ENCODE measurements at places on chromosomes 3 and 15.

GRCh38 chr15:49627407-49627877, 6.6 kb downstream of the DTWD1 start:
- H3K36me3 ChIP-seq = peaks cover 4% of the 10 kb centered on the region
- peaks cover 21% of the 10 kb centered on the region for H3K4me1 ChIP-seq
- no peak overlapping the region for H3K4me3 ChIP-seq
- H3K27ac ChIP-seq = no peak overlapping the region

DNA sequence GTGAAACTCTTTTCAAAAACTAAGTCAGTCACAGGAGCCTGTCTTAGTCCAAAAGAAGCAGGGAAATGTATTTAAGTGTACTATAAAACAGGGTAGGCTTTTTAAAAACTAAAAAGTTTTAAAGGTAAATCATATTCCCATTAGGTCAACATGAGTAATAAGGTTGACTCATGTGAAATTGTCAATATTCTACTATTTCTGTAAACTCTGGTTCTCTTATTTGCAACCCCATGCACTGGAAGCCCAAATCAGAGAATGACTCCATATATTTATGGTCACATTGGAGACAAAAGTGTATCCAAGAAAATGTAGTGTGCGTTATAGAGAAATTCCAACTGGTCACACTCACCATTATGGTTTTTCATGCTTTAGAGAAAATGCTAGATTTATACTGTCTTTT, 600.3 kb upstream of the TGFBR2 start:
- no peaks in the 10 kb centered on the region for H3K27me3 ChIP-seq
- no peak overlapping the region for H3K27ac ChIP-seq
- DNase-seq = no peak
- H3K4me3 ChIP-seq = no peak overlapping the region
- H3K4me1 ChIP-seq = peaks cover 13% of the 10 kb centered on the region
- H3K36me3 ChIP-seq = no peaks in the 10 kb centered on the region

DNA sequence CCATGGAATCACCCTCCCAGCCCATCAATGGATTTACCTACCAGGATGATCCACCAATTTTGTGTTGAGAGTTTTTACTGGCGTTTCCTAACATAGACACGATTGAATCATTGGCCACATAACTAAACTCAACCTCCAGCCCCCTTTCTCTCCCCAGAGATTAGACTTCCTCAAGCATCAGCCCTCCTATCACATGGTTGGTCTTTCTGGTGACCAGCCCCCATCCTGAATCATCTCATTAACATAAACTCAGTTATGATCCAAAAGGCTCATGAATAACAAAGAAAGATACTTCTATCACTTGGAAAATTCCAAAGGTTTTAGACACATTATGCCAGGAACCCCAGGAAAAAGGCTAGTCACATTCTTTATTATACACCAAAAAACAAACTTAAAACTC, 21.2 kb downstream of the PRKAR2A start:
- H3K27me3 ChIP-seq = no peaks in the 10 kb centered on the region
- DNase-seq = no peak
- H3K4me3 ChIP-seq = no peak overlapping the region

- no peak for DNase-seq
- no peaks in the 10 kb centered on the region for H3K4me1 ChIP-seq
- no peak overlapping the region for H3K4me3 ChIP-seq
- H3K36me3 ChIP-seq = no peaks in the 10 kb centered on the region
- peaks cover 7% of the 10 kb centered on the region for H3K27me3 ChIP-seq
- no peak overlapping the region for H3K27ac ChIP-seq
These were observed 203.6 kb upstream of the WNT5A start for GRCh38 chr3:55690726-55691125.

DNA sequence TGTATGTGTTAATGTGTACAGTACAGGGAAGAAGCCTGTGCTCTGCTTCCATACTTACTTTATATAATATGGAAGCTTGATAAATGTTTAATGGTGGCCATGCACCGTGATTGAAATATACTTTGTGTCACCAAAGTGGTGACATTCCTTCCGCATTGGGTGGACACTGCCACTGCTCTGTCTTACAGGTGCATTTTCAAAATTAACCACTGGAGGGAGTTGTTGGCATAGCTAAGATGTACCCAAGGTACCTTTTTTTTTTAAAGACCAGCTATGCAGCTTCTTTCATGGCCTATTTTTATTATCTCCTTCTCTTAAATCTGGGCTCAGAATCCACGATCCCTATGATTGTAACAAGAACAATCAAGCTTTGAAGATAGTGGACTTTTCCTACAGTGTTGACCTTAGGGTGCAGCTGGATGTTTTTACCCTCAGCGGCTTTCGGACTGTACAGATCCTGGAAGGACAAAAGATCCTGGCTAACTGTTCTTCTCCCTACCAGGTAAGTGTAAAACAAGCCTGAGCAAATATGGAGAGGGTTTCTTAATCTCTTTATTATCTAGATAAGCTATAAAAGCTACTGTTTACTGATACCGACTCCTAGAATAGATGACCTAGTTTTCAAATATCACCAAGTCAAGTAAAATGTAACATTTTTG, 21.6 kb upstream of the PAK6 start:
- no peak overlapping the region for H3K4me3 ChIP-seq
- H3K27ac ChIP-seq = no peak overlapping the region
- no peaks in the 10 kb centered on the region for H3K27me3 ChIP-seq
- H3K4me1 ChIP-seq = no peaks in the 10 kb centered on the region

GRCh38 chr3:46871222-46871621, 6.3 kb upstream of the PTH1R start:
- peaks cover 12% of the 10 kb centered on the region for H3K4me1 ChIP-seq
- H3K36me3 ChIP-seq = no peaks in the 10 kb centered on the region
- no peak overlapping the region for H3K4me3 ChIP-seq

GRCh38 chr15:97547381-97547780, 413.1 kb upstream of the ARRDC4 start:
- no peaks in the 10 kb centered on the region for H3K27me3 ChIP-seq
- no peak for DNase-seq
- no peak overlapping the region for H3K4me3 ChIP-seq
- no peak overlapping the region for H3K27ac ChIP-seq
- H3K36me3 ChIP-seq = no peaks in the 10 kb centered on the region

GRCh38 chr15:58521293-58521991, 89.7 kb downstream of the LIPC start:
- DNase-seq = no peak
- H3K27ac ChIP-seq = no peak overlapping the region
- peaks cover 42% of the 10 kb centered on the region for H3K4me1 ChIP-seq
- no peak overlapping the region for H3K4me3 ChIP-seq
- H3K36me3 ChIP-seq = peaks cover 8% of the 10 kb centered on the region
- no peaks in the 10 kb centered on the region for H3K27me3 ChIP-seq

DNA sequence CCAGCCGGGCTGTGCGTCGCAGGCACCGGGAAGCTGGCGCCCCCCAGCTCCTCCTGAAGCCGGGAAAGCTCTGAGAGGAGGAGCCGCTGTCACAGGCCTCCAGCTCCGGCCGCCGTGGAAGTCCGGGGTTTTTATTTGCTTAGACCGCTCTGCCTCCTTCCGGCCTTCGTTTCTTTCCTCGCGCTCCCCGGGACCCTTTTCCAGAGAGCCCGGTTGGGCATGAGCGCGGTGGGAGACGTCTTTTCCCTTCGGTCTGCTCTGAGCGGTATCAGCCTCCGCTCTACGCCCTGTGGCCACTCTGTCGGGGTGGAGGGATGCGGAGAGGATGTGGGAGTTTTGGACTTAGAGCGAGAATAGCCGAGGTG, 559 bp downstream of the SENP5 start:
- peak; percentile 39 for DNase-seq
- H3K4me3 ChIP-seq = peak overlapping the region; percentile 91
- H3K27me3 ChIP-seq = no peaks in the 10 kb centered on the region
- H3K4me1 ChIP-seq = peaks cover 19% of the 10 kb centered on the region
- peak overlapping the region; percentile 96 for H3K27ac ChIP-seq

GRCh38 chr3:73718326-73719110, 93.8 kb upstream of the PDZRN3 start:
- no peak overlapping the region for H3K27ac ChIP-seq
- no peak for DNase-seq
- no peaks in the 10 kb centered on the region for H3K27me3 ChIP-seq
- no peak overlapping the region for H3K4me3 ChIP-seq

DNA sequence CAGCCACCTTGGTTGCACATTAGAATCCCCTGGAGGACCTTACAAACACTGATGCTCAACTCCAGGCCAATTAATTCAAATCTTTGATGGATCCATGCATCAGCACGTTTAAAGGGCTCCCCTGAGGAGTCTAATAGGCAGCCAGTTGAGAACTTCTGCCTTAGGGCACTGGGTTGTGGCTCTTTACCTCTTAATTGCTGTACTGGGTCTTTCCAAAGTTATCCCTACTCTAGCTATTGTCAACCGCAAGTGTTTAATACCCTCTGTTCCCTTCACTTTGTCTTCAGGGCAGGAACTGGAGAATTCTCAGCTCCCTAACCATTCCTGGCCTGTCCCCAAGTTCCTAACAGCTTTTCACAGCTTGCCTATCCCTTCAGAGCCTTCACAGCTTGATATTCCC, 15.0 kb upstream of the FAM174B start:
- no peaks in the 10 kb centered on the region for H3K36me3 ChIP-seq
- H3K27me3 ChIP-seq = peaks cover 40% of the 10 kb centered on the region
- H3K4me3 ChIP-seq = no peak overlapping the region
- H3K27ac ChIP-seq = no peak overlapping the region
- H3K4me1 ChIP-seq = peaks cover under 1% of the 10 kb centered on the region
- no peak for DNase-seq

DNA sequence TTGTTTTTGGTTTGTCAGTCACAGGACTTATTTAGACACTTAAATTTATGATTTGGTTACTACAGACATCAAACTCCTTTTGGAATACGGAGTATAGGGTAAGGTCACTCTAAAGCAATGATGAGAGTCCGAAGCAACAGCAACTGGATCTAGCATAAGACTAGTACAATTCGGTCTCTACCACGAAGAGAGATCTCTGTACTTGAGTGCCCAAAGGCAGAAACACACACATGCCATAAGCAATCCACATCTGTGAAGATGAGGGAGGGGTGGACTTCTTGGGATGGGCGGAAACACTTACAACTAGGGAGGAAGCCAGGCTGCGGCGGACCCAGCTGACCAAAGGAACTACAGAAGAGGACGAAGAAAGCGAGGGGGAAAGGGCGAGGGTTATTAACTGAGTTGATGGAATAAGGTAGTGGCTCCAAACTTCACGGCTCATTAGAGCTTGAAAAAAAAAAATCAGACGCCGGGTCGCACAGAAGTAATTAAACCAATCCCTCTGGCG, 595 bp downstream of the DPH6 start:
- peak overlapping the region; percentile 91 for H3K4me3 ChIP-seq
- peak; percentile 6 for DNase-seq
- no peaks in the 10 kb centered on the region for H3K27me3 ChIP-seq
- peak overlapping the region; percentile 85 for H3K27ac ChIP-seq
- H3K4me1 ChIP-seq = peaks cover 30% of the 10 kb centered on the region
- H3K36me3 ChIP-seq = peaks cover 2% of the 10 kb centered on the region

GRCh38 chr3:59758672-59759071, 708.8 kb upstream of the CFAP20DC start:
- H3K27ac ChIP-seq = peak overlapping the region; percentile 52
- no peak for DNase-seq
- no peaks in the 10 kb centered on the region for H3K36me3 ChIP-seq
- H3K27me3 ChIP-seq = peaks cover 5% of the 10 kb centered on the region

DNA sequence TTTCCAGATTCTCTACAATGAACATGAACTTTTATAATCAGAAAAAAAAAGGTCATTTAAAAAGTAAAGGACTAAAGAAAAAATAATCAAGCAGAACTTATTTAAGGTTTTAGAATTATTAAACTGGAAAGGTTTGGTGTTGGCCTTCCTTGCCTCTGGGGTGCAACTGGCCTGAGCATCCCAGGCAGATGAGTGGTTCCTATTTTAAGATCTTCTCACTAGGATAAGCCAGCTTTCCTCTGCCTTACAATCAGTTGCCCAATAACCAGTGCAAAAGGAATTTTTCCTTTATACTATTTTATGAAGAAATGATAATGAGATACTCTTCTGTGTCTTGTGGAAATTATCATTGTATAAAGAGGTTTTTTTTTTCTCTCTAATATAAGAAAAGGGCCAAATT, 56.6 kb downstream of the SEC22A start:
- no peak overlapping the region for H3K4me3 ChIP-seq
- no peak for DNase-seq
- peak overlapping the region; percentile 47 for H3K27ac ChIP-seq

DNA sequence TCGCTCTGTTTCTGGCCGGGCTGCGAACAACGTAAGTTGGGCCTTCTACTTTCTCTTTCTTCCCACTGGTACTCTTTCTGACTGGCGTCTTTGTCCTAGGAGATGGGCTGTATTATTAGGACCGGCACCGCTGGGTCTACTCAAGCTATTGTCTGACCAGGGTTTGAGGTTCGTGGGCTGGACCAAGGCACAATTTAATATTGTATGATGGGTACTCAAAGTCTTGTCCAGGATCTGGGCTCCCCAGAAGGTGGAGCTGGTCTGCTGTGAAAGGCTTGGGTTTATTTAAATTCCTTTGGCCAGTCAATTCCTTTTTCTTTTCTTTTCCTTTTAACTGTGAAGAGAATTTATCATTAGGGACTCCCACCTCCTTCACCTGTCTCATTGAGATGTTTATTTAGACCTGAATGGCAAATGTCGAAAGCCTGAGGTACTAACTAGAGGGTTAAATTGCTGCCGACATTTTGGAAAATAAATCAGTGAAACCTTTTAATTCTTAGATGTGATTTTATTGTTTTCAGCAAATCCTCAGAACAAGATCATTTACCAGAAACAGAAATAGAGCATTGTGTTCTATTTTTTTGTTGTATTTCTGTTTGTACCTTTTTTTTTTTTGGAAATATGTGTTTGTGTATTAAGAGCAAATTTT, 410 bp downstream of the LRRC49 start:
- peaks cover 8% of the 10 kb centered on the region for H3K36me3 ChIP-seq
- H3K4me1 ChIP-seq = peaks cover 17% of the 10 kb centered on the region
- peak overlapping the region; percentile 94 for H3K4me3 ChIP-seq
- H3K27ac ChIP-seq = peak overlapping the region; percentile 92

DNA sequence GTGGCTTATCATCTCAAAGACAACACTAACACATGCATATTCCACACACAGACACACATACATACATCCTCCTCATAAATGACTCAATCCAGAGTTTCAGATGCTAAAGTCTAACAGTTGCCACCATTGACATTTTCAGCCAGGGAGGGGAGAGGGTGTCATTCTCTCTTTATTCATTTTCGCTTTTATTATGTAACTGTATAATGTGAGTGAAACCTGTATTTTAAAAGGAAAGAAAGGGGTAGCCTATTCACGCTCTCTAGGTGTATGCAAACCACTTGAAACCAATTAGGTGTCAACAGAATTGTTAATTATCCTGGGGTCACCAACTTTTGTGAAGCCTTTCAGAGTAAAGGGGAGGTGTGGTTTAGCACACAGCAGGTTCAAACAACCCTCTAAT, 1282.9 kb downstream of the ROBO2 start:
- no peak overlapping the region for H3K4me3 ChIP-seq
- no peaks in the 10 kb centered on the region for H3K36me3 ChIP-seq
- H3K27ac ChIP-seq = no peak overlapping the region
- DNase-seq = no peak
- no peaks in the 10 kb centered on the region for H3K27me3 ChIP-seq
- H3K4me1 ChIP-seq = no peaks in the 10 kb centered on the region

GRCh38 chr3:128482175-128482574, 10.8 kb downstream of the GATA2 start:
- H3K4me3 ChIP-seq = no peak overlapping the region
- DNase-seq = no peak
- peaks cover 27% of the 10 kb centered on the region for H3K4me1 ChIP-seq
- no peak overlapping the region for H3K27ac ChIP-seq
- peaks cover 67% of the 10 kb centered on the region for H3K27me3 ChIP-seq
